ENCODE measurements at places on chromosomes 13 and 19.

GRCh38 chr13:39530916-39531315 lies 72.1 kb downstream of the LHFPL6 start:
- DNase-seq: no peak

- peak; percentile 23 for DNase-seq
Measured at GRCh38 chr19:34135054-34135800, 37.1 kb upstream of the LSM14A start.

- no peak for DNase-seq
Measured at GRCh38 chr19:33808399-33808798, 11.7 kb downstream of the KCTD15 start.

DNA sequence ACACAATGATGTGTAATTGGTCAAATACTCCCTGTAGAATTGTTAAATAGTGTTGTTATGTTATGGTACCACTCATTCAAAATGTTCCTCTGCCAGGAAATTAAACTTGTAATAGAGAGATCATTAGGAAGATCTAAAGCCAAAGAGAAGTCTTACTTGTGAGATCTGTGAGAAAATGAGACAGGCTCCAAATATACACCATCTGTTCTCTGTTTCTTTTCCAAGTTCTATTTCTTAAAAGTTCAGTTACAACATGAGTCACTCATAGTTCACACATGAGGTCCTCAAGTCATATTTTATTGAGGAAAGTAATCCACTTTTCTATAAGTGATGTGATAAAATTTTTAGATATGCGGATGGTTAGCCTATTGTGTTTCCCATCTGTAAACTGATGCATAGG lies 1038.1 kb upstream of the PRR20A start:
- no peak for DNase-seq

GRCh38 chr13:97258801-97259200 lies 36.7 kb downstream of the MBNL2 start:
- DNase-seq: no peak

DNA sequence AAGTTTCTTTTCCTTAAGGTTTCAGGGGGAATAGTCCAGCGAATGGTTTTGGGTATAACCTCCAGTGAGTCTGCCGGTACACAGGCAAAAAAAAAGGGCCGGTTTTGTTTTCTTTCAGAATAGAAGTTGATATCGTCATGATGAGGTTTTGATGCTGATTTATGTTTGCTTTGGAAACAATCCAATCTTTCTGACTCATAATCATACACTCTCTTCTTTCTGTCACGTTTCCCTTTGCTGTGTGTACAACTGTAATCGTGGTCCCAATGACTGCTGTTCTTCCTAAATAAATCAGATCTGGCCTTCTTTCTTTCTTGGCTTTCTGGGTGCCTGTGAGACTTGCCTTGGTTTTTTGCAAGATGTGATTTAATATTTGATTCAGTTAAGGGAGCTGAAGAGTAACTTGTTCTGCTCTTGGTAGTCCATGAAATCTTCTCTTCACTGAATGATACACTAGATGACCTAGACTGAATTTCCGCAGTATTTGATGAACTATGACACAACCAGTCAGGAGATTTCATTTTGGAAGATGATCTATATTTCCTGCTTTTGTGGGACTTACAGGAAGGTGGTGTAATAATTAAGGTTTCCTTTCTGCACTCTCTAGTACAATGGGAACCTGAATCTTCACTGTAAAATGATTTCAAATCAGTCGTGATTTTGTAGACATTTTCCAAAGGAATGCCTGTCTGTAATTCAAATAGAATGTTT lies 34.9 kb upstream of the METTL21C start:
- peak; percentile 37 for DNase-seq

GRCh38 chr19:8610041-8610935 lies at the start of gene ADAMTS10:
TSS of gene ADAMTS10 (minus strand) at chr19:8610715. CDS start at chr19:8605710, 5,005 bp downstream.
- DNase-seq: no peak
